ENCODE measurements at places on chromosomes 5 and 9.

GRCh38 chr9:105118636-105119035 is 125.8 kb upstream of the SLC44A1 start:
- DNase-seq = no peak

GRCh38 chr5:8726383-8727036 is 819.4 kb downstream of the SEMA5A start:
- no peak for DNase-seq

- no peak for DNase-seq
Observed at GRCh38 chr5:88878976-88879375, 4.0 kb downstream of the MEF2C start.

- no peak for DNase-seq
Observed at GRCh38 chr5:101929628-101930027, 366.5 kb downstream of the SLCO4C1 start.

GRCh38 chr5:5705010-5705409 is 282.5 kb downstream of the ICE1 start:
- no peak for DNase-seq

DNA sequence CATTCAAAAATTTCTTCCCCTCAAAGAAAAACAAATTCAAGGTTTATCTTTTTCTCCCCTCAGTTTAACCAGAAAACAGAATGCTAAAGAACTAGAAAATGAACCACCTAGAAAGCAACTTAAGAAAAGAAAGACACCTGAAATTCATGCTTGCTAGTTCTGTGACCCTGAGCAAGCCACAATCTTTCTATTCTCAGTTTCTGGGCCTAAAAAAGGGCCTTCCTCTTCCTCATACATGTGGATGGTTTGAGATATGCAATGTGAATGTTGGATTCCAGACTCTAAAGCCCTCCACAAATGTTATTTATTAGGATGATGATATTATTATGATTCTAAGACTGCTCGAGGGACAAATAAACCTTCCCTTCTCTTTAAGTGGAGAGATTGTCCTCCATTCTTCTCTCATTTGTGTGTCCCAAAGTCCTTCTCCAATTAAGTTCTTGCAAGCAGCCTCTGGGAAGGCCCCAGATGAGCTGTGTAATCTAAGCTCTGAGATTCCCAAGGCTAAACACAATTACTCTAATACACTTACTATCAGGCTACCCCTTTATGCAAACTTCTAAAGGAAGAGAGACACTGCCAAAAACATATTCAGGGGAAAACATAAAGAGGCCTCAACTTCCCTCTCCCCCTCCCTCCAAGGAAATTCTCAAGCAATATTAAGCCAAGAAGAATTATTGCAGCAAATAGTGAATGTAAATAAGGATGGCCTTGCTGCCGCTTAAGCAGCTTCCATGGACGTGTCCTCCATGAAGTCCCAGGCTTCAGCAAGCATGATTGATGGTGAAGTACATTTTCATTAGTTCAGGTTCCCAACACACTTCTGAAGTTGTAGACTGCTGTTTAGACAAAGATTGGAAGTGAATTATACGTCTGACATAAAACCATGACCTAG is 80.2 kb downstream of the PRKACG start:
- DNase-seq = no peak

DNA sequence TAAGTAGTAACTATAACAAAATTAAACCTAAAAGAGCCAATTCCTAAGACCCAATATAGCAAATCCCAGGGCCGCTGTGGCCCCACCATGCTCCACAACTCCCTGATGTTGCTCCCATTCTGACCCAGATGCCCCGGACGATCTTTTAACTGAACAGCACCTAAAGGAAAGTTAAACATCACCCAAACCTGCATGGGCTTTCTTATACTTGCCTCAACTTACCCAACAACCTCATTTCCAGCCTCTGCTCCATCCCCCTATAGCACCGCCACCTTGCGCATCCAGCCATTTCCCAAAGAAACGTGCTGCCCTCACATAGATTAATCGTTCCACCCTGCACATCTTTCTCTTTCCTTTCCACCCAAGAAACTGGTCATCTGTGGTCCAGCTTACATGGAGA is 54.6 kb downstream of the ZNF354C start:
- DNase-seq = no peak

DNA sequence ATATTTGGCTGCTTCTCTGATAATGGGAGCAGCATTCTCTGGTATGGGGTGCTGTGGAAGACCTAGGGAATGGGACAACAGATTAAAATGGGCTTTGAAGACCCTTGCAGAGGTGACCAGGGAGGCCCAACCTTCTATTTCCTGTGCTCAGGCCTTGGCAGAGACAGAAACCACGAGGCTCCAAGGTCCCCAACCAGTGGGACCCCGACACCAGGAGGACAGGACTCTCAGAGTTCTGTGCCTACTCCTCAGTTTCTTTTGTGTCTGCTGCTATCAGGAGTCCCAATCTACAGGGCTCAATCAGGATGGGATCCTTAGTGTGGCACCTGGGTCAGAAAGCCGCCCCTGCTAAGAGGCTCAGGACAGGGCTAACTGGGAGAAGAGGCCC is 29.3 kb downstream of the CSF2 start:
- no peak for DNase-seq

DNA sequence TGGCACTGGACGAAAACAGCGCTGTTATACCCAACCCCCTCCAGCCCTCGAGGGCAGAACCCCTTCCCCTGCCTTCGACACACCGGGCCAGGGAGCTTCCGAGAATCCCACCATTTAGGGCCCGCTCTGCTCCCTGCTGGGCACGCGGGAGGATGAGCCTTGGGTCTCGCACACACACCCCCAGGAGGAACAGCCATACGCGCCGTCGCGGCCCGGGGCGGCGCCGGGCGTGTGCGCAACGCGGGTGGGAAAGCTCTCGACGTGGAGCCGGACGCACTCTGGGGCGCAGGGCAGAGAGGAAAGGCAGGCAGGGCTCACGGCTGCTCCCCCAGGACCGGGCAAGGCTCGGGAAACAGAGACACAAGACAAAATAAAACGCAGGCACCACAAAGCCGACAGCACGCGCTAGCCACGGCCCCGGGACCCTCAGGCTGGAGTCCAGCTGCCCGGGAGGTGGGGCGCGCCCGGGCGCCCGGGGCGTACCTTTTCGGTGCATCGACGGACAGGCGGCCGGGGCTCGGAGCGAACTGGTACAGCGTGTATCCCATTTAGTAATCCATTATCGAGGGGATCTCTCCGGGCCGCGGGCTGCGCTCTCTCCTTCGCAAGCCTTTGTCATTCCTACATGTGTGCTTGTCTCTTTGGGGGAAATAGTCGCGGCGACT is 789 bp downstream of the SEMA6A start:
- no peak for DNase-seq

DNA sequence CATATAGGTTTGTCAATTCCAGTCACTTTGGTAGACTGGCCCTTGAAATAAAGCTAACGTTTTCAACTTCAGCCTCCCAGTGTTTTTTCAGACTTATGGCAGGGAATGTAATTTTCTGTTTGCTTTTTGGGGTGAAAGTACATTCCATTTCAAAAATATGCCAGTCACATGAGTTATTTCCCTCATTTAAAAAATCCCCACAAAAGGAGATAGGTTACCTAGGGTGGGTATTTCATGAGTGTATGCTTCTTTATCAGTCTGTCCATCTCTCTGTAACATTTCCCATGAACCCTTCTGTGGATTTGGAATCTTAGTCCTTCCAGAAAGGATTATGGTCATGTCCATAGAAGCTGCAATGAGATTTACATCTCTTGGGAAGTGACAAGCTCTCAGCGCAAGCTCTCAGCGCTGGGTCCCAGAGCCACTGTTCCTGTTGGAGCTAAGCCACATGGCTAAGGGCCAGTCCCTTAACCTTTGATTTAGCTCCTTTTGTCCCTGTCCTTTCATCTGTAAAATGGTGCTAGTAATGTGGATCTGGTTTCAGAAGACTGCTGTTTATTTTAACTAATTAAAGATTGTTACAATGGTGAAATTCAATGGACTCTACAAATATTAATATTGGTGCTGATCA is 294.9 kb downstream of the NR3C1 start:
- no peak for DNase-seq

DNA sequence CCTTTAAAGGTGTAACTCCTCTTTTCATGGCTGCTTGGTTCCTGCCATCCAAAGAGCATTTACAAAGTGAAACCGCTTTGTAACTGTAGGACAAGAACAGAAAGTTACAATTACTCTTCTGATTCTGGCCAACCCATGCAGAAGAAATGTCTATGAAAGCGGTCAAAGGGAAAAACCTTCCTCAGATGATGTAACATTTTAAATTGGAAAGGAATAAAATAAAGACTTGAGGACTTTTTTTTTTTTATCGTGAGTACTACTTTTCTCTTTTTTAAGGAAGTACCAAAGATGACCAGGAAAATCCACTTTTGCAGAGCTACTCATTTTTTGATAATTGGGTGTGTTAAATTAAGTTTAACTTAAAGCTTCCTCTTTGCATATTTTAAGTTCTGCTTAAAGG is 13.0 kb upstream of the C9orf72 start:
- DNase-seq = no peak

DNA sequence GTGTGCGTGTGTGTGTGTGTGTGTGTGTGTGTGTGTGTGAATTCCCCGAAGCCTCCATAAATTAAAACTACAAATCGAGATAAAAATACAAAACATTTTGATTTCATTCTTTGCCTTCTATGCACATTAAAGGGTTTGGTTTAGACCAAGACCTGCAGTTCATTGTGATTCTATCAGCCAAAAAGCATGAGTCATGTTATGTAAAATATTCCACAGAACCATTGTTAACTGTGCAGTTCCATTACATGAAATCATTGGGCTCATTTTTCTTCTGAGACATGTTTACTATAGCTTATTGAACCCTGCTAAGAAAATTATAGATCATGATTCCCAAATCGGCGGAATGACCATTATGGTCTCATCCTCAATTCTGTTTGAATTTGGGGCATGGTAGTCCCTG is 11.7 kb downstream of the CAVIN4 start:
- no peak for DNase-seq

DNA sequence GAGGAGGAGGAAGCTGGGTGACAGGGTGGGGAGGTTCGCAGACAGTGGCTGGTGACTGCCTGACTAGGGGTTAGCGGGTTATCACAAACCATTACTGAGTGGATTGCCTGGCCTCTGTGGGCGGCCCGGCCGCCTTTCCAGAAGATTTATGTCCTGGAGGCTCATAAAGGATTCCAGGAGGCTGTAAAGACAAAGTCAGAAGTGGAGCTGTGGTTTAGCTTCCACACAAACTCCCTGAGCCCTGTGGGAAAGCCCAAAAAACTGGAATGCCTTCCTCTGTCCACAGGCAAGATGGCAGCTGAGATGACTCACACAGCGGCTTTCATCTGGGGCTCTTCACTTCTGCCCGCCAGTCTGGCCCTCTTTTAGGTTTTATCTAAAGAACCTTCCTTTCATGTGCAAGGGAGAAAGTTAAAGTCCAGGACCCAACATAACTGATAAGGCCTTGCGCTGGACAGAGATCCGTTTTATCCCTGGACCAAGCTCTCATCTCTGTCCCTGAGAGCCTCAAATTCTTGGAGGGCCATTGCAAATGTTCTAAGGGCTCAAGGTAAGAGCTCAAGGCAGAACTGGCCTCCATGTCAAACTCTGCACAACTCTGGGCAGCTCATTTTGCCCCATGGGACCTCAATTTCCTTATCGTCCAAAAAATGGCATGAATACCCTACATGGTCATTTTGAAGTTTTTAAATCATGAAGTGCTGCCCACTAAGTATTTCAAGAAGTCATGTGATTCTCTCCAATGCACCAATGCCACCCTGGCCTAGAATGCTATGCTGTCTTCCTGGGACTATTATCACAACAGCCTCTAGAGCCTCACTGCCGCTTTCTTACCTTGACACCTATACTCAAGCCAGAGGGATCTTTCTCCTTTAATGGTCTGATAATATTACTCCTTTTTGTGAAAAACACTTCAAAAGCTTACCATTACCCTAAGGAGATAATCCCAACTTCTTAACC is 249.4 kb upstream of the TRIM32 start:
- no peak for DNase-seq

- DNase-seq = no peak
Observed at GRCh38 chr5:53971131-53971530, 339.2 kb downstream of the ARL15 start.

- DNase-seq = no peak
Observed at GRCh38 chr5:40569546-40570270, 110.0 kb upstream of the PTGER4 start.

- DNase-seq = no peak
Observed at GRCh38 chr5:36158144-36158543, 6.2 kb downstream of the SKP2 start.

DNA sequence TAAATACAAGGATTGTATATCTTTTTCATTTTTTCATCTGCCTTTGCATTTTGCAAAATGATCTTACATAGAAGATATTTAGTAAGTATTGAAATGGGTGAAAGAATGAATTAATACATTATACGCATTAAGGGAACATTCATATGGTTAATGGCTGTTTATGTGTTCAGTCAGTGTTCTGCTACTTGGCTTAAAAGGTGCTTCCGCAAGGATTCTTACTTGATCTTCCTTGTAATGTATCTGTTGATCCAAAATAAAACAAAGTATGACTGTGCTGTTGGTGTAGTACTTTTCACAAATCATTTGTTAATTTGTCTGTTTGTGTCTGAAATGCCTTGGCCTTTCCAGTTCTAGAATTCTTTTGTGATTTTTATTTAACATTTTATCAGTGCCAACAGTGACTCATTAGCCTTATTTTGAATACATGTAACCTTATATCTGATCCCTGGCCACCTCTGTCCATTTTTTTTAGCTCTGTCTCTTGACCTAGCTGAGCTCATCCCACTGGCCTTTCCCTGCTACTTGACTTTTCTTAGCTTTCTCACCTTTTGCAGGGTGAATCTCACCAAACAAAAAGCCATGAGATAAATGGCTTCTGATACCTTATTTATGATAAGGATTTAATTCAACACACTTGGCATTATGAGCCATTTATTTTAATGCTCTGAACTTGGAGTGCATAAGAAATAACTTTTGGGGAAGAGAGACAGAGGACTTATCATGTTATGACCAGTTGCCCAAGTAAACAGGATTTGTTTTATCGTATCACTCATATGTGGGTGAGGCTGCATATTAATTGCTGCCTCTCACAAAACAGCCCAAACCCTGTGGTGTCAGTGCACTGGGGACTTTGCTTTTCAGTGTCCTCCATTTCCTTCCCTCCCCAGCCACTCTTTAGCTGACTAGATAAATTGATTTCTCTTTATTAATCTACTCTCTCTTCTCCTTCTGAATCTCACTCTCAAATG is 340.3 kb downstream of the KDM4C start:
- DNase-seq = no peak

DNA sequence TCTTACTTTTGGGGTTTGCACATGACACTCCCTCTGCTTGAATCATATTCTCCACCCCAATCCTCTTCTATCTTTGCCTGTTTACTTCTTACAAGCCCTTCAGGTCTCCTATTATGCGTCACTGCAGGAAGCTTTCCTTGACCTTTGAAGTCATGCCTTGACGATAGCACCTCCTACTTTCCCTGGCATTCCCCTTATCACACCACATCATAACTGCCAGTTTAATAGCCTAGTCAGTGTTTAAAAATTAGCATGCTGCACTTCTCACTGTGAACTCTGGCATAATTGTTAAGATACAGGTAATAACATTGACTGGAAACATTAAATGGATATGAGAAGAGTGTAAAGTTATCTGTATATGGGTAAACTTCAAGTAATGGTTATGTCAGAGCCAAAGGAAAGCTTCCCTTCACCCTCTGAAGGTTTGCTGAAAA is 37.1 kb upstream of the CEP120 start:
- DNase-seq = no peak

Measured in GM04504 (cell line).